Femur (tissue), 1 donor: ENCODE measurements at places on chromosomes 11 and 22.

GRCh38 chr11:13036235-13036634 lies 27.1 kb downstream of the RASSF10 start:
- no peak for DNase-seq

DNA sequence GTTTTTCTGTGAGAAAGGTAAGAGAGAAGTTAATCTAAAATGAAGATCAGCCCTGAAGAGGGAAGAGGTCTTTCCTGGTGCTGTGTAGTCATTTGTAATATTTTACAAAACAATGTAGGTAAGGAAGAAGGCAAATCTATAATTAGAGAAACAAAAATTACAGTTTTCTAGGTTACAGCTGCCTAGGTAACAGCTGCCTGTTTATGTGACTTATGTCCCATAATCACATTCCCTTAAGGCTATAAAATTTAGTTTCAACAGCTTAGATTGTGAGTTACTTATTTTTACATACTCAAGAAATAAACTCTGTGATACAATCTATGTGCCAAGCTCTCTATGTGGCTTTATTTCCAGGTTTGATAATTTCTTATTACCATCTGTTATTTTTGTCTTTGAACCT lies 19.8 kb downstream of the LUZP2 start:
- no peak for DNase-seq

- DNase-seq = no peak
These were observed 7.3 kb downstream of the UBE2L6 start for GRCh38 chr11:57560146-57560545.

- DNase-seq = no peak
These were observed 17.1 kb downstream of the CFAP300 start for GRCh38 chr11:102064316-102064715.
